ENCODE measurements at places on chromosomes 7 and 10. TPM values are rescaled to one million over a fixed set of nuclear protein-coding genes. Genes with fewer than 3 reads are reported as not detected.

NOS3 gene
- 6.0 TPM for total RNA-seq

CAMK2B gene
- 1.5 TPM for total RNA-seq

FAM221A gene
- total RNA-seq, result 4.3 TPM

SPDYE16 gene
- not detected for total RNA-seq

TLX1 gene
- not detected for total RNA-seq
